ENCODE measurements at places on chromosomes 3 and 15.

DNA sequence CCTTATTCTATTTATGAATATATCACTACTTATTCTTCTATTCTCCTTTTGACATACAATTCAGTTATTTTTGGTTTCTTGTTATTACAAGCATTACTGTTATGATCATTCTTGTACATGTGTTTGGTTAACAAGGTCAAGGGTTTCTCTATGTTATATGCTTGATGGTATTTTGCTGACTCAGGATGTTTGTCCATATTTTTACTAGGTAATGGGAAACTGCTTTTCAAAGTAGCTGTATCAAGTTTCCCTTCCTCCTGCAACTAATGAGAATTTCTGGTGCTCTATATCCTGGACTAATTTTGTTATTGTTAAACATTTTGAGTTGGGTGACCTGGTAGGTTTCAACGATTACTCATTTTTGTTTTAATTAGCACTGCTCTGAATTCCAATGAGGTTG is 841.0 kb downstream of the OTOL1 start:
- DNase-seq = no peak

- no peak for DNase-seq
These were observed 205.0 kb downstream of the LSAMP start for GRCh38 chr3:116240261-116240660.

DNA sequence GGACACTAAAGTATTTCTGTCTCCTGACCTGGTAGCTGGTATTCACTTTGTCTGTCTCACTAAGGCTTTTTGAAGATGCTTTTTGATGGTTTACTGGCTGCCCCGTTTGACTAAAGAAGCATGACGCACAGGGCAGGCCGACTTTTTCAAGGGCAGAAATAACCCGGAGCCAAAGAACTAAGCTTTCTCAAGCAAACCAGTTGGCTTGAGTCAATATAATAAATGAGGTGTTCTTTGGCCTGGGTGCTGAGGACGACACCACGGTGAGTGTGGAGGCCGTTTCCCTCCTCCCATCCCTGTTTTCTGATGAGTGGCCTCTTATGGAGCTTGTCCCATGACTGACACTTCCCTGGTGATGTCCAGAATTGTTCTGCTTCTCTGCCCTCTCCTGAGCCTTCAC is 220.9 kb downstream of the ITPR1 start:
- DNase-seq = no peak

DNA sequence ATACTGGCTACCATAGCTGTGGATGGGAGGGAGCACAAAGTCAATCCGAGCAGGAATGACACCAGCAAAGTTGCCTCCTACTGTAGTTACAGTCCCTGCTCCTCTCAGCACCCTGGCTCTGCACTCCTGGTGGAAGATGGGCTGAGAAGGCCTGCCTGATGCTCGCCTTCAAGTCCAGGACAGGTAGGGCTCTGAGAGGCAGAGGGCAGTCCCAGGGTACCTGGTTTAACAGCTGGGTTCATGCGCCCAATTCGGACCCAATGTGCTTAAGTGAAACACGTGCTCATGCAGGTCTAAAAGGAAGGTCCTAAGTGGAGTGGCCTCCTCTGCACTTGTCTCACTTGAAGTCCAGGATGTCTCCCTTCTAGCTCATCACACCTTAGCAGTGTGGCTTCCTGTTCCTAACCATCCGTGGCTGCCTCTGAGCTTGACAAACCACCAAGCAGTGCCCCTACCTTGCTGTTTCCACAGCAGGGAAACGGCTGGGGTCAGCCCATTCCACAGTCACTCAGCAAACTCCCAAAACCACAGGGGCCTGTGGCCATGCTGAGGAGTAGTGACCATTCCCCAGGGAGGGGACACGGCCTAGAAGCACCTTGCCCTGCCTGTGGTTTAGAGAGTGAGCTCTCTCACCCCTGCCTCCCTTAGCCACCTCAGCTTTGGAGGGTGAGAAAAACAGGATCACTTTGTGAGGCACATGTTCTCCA is 3.9 kb upstream of the MUSTN1 start:
- no peak for DNase-seq

DNA sequence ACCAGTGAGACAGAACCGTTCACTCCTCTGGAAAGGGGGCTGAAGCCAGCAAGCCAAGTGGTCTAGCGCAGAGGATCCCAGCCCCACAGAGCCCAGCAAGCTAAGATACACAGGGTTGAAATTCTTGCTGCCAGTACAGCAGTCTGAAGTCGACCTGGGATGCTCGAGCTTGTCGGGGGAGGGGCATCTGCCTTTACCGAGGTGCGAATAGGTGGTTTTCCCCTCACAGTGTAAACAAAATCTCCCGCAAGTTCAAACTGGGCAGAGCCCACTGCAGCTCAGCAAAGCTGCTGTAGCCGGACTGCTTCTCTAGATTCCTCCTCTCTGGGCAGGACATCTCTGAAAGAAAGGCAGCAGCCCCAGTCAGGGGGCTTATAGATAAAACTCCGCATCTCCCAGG is 11.4 kb downstream of the CEP97 start:
- no peak for DNase-seq

- DNase-seq = peak; percentile 68
These were observed 1.8 kb upstream of the SCN5A start for GRCh38 chr3:38651153-38651789.

- DNase-seq = peak; percentile 87
These were observed 174.9 kb upstream of the FRMD4B start for GRCh38 chr3:69560818-69561217.

GRCh38 chr15:53400986-53401385 is 358.5 kb downstream of the WDR72 start:
- DNase-seq = no peak

- DNase-seq = no peak
These were observed 19.5 kb upstream of the CCDC39 start for GRCh38 chr3:180698760-180699270.

DNA sequence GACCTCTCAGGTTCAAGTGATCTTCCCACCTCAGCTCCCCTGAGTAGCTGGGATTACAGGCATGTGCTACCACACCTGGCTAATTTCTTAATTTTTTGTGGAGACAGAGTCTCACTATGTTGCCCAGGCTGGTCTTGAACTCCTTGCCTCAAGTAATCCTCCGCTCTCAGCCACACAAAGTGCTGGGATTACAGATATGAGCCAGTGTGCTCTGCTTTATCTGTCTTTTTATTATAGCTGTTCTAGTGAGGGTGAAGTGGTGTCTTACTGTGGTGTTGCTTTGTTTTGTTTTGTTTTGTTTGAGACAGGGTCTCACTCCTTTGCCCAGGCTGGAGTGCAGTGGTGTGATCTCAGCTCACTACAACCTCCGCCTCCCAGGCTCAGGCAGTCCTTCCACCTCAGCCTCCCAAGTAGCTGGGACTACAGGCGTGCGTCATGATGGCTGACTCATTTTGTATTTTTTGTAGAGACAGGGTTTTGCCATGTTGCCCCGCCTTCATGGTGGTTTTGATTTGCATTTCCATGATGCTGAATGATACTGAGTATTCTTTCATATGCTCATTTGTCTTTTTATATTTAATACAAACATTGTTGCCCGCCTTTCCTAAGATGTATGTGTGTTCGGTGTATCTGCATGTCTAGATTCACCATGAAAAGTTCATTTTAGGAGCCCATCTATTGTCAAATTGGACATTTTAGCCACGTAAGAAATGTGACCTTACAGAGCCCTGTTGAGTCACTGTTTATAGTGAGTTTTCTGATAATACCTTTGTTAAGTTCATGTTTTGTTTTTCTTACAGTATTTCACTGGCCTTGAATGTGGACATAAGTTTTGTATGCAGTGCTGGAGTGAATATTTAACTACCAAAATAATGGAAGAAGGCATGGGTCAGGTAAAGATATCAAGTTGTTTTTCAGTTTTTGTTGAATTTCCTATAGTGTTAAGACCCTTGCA is 80.6 kb downstream of the ARIH1 start:
- DNase-seq = no peak

DNA sequence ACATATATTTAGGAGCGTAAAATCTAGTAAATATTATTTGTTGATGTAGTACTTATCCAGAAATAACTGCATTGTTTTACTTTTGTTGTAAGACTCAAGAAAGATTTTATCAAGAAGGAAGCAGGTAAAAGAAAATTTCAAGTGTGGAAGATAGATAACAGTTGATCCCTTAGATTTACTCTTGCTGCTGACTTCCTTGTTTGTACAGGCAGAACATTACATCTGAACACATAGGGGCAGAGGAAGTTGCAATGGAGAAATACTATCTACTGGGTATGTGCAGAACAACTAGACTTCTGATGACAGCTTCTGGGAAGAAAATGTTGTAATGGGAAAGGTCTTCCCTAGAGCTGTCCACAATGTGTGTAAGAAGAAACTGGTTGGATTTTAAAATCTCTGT is 350.6 kb downstream of the NLGN1 start:
- no peak for DNase-seq

DNA sequence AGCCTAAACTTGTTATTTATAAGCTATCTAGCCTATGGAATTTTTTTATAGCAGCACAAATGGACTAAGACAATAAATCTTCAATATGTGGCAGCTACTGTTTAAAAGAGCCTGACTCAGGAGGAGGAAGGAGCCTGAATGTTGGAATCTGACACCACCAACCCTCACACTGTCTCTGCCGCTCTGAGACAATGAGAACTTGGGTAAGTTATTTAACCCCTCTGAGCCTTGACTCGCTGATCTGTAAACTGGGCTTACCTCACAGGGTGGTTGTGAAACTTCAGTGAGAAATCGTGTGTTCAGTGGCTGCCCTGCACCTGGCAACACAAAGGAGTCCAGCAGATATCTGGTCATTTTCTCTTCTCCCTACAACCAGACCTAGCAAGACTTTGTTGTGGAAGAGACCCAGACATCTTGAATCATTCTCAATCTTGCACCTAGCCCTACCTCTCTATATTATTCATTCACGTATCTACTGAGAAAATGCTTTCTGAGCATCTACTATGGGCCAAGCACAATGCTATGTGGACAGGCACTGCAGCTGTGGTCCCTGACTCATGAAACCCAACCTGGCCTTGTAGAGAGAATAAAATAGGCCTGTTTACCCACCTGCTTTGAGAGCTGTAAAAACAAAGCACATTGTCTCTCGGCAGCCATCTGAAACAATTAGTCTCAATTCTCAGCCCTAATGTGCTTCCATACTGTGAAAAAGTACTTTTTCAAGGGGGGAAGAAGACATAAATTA is 81.9 kb upstream of the SLC25A36 start:
- DNase-seq = no peak

DNA sequence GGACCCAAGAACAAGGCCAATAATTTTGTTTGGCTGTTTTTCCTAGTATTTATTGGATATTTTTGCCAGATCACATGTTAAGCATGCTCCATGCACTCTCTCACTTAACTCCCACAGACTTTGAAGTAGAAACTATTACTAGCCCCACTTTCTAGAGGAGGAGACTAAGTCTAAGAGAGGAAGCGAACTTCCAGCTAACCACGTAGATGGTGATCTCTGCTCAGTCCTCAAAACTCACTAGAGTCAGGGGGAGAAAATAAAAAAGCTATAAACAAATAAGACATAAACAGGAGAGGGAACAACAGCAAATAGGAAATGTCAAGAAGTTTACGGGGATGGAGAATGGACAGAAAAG is 481.0 kb upstream of the PROK2 start:
- no peak for DNase-seq

DNA sequence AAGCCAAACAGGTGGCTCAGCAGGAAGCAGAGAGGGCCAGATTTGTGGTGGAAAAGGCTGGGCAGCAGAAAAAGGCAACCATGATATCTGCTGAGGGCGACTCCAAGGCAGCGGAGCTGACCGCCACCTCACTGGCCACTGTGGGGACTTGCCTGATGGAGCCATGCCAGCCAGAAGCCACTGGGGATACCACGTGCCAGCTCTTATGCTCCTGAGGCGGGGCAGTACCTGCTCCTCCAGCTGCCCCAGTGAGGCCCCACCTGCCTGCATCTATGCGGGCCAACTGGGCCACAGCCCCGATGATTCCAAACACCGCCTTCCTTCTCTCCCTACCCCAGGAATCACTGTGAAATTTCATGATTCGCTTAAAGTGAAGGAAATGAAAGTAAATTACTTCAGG is 22.9 kb upstream of the ARIH1 start:
- no peak for DNase-seq

GRCh38 chr15:61092361-61093157 is 136.5 kb downstream of the RORA start:
- DNase-seq = no peak

GRCh38 chr3:4899710-4900109 is 79.5 kb upstream of the BHLHE40 start:
- no peak for DNase-seq

GRCh38 chr15:90297021-90297420 is 31.5 kb downstream of the NGRN start:
- no peak for DNase-seq

DNA sequence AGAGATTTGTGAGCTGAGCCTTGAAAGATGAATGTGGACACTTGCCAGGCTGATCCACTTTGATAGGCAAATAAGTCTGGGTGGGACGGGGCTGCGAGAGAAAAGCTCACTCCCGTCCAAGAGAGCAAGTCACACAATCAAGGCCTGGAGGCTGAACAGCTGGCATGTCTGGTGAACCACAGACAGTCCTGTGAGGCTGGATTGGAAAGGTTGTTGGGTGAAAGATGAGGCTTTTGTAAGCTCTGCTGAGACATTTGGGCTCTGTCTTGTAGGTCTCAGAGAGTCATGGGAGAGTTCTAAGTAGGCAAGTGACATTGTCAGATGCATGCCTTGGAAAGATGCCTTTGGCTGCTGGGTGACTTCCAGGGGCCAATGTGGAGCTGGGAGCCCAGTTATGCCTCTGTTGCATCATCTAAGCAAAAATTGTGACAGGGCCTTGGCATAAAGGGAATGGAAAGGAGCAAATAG is 38.5 kb downstream of the RPLP1 start:
- no peak for DNase-seq

GRCh38 chr3:138463724-138464490 is 29.5 kb downstream of the ESYT3 start:
- DNase-seq = no peak

- no peak for DNase-seq
These were observed 263.8 kb upstream of the ATP10A start for GRCh38 chr15:26126819-26127387.

GRCh38 chr15:26449291-26449690 is 323.6 kb downstream of the GABRB3 start:
- no peak for DNase-seq

- peak; percentile 69 for DNase-seq
These were observed 107.7 kb upstream of the RPL32 start for GRCh38 chr3:12948891-12949711.

GRCh38 chr15:91824256-91824655 is 29.3 kb upstream of the SLCO3A1 start:
- DNase-seq = no peak

DNA sequence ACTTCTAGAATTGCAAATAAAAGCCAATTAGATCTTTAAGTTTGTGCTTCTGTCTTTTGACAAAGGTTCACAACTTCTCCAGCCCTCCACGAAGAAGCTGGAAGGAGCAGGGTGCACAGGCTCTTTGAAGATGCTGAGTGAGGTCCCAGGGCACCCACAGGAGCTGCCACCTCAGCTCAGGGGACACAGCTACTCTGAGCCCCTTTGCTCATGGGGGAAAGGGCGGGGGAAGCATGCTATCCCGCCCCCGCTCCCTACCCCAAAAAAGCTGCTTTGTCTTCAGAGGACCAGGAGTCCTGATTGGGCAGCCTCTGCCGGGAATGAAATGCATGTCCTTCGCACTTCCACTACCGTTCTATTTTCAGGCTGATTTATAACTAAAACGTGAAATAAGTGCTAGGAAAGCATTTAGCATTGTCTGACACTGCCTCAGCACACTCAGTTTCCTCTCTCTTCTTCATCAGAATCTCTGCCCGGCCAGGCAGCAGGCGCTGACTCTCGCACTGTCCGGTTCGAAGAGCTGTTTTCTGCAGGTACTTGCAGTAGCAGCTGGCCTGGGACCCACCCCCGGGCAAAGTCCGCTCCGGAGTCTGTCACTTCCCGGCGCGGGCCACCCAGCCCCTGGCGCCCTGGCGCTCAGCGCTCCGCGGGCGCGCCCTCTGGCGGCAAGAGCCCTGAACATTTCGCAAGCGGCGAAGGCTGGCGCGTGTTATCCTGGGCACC is 45.5 kb upstream of the KLHL25 start:
- peak; percentile 78 for DNase-seq

Data from suppressor macrophage (primary cell).